ENCODE measurements at places on chromosomes 5 and 9.

GRCh38 chr9:70222354-70222753, 36.4 kb upstream of the SMC5 start:
- H3K27ac ChIP-seq: no peak overlapping the region
- H3K36me3 ChIP-seq: no peaks in the 10 kb centered on the region
- no peak for DNase-seq
- no peak overlapping the region for H3K4me3 ChIP-seq
- no peaks in the 10 kb centered on the region for H3K4me1 ChIP-seq
- no peaks in the 10 kb centered on the region for H3K27me3 ChIP-seq

- H3K27me3 ChIP-seq: peaks cover 11% of the 10 kb centered on the region
- no peaks in the 10 kb centered on the region for H3K36me3 ChIP-seq
- DNase-seq: peak; percentile 69
- H3K4me3 ChIP-seq: peak overlapping the region; percentile 89
- peak overlapping the region; percentile 95 for H3K27ac ChIP-seq
- peaks cover 10% of the 10 kb centered on the region for H3K4me1 ChIP-seq
These were observed 937 bp upstream of the SLC26A2 start for GRCh38 chr5:149959406-149960236.

DNA sequence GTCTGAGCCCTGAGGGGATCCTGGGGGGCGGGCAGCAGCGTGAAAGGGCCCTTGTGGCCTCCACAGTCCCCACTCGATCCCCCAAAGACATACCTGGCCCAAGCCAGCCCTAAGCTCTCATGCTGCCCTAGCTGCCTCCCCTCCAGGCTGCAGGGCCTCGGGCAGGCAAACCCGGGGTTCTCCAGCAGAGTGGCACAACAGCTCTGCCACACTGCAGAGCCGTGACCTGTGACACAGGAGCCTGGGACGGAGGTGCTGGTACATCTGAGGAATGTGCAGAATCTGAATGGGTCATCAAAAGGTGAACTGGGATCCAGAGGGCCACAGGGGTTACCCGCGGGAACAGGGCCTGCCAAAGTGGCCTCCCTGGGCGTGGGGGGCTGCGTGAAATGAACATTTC, 163.2 kb downstream of the DAB2IP start:
- no peak overlapping the region for H3K4me3 ChIP-seq
- no peaks in the 10 kb centered on the region for H3K27me3 ChIP-seq
- no peaks in the 10 kb centered on the region for H3K36me3 ChIP-seq
- DNase-seq: peak; percentile 37

GRCh38 chr5:124645396-124645795, 101.0 kb downstream of the ZNF608 start:
- no peak for DNase-seq
- no peak overlapping the region for H3K27ac ChIP-seq
- H3K36me3 ChIP-seq: 0 out of 2 replicates have a peak, but pooled peaks cover 3% of the 10 kb centered on the region
- no peaks in the 10 kb centered on the region for H3K27me3 ChIP-seq
- peaks cover 52% of the 10 kb centered on the region for H3K4me1 ChIP-seq
- H3K4me3 ChIP-seq: no peak overlapping the region

GRCh38 chr5:388266-389196, 54.4 kb upstream of the EXOC3 start:
- H3K27ac ChIP-seq: no peak overlapping the region
- no peaks in the 10 kb centered on the region for H3K36me3 ChIP-seq
- H3K4me1 ChIP-seq: no peaks in the 10 kb centered on the region
- no peak overlapping the region for H3K4me3 ChIP-seq
- DNase-seq: no peak
- no peaks in the 10 kb centered on the region for H3K27me3 ChIP-seq

- H3K27me3 ChIP-seq: no peaks in the 10 kb centered on the region
- H3K27ac ChIP-seq: peak overlapping the region; percentile 75
- no peaks in the 10 kb centered on the region for H3K36me3 ChIP-seq
- DNase-seq: no peak
These were observed 4.5 kb downstream of the LRRTM2 start for GRCh38 chr5:138870611-138871010.

DNA sequence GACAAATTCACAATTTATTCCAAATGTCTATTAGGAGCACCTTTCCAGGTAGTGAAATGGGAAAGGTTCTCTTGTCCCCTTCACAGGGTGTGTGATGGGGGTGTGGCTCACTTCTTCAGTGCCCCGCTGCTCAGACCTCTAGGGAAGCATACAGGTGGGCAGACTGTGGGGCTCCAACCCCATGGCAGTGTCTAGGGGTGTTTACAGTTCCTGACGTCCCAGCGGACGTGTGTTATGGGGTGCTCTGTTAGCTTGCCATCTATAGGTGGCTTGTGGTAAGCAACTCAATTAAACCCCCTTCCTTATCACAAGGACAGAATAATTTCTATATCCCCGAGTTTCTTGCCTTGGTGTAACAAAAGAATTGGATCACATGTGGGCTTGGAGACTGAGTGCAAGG, 67.4 kb upstream of the SPINK5 start:
- no peak overlapping the region for H3K27ac ChIP-seq
- no peaks in the 10 kb centered on the region for H3K27me3 ChIP-seq
- peak; percentile 26 for DNase-seq
- H3K4me1 ChIP-seq: peaks cover 10% of the 10 kb centered on the region
- no peak overlapping the region for H3K4me3 ChIP-seq

GRCh38 chr9:32398207-32398606, 13.8 kb downstream of the ACO1 start:
- H3K27ac ChIP-seq: no peak overlapping the region
- no peaks in the 10 kb centered on the region for H3K27me3 ChIP-seq
- H3K4me1 ChIP-seq: peaks cover 26% of the 10 kb centered on the region
- no peak for DNase-seq
- H3K4me3 ChIP-seq: no peak overlapping the region

DNA sequence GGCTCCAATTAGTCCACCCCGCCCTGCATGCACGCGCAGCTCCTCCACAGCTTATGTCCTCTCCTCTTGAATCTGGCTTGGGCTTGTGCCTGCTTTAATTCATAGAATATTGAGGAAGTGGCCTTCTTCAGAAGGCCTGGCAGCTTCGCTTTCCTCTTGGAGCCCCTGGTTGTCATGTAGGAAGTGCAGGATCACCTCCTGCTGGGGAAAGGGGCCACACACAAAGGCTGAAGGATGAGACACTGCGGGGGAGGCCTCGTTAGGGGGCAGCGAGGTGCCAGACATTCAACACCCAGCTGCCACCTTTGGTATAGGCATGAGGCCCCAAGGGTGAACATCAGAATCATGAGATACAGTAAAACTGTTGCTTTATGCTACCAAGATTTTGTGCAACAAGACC, 2.7 kb upstream of the CNOT6 start:
- H3K27ac ChIP-seq: no peak overlapping the region
- no peaks in the 10 kb centered on the region for H3K27me3 ChIP-seq
- DNase-seq: peak; percentile 53
- 0 out of 2 replicates have a peak overlapping the region, but pooled peaks have one; percentile 30 for H3K4me3 ChIP-seq
- H3K4me1 ChIP-seq: peaks cover 24% of the 10 kb centered on the region

- H3K4me3 ChIP-seq: no peak overlapping the region
- H3K27me3 ChIP-seq: peaks cover 16% of the 10 kb centered on the region
- peaks cover 5% of the 10 kb centered on the region for H3K4me1 ChIP-seq
These were observed 4.4 kb upstream of the SMIM3 start for GRCh38 chr5:150774145-150774544.

DNA sequence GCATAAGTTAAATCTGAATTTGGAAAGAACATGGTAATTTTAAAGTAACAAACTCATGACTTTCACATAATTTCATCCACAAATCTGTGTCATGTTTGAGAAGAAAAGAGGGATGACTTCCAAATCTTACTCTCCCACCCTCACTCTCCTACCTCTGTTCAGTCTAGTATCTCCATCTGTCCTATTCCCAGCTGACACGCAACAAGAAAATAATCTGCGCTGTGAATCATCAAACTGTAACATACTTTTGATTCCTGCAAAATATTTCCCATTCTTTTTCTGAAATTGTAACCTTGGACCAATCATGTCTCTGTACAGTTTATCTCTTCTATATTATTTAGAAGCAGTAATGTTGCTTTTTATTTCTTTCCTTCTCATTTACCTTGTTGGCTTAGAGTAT, 91.4 kb downstream of the SLC12A2 start:
- no peaks in the 10 kb centered on the region for H3K4me1 ChIP-seq
- H3K27me3 ChIP-seq: no peaks in the 10 kb centered on the region
- H3K36me3 ChIP-seq: no peaks in the 10 kb centered on the region
- no peak overlapping the region for H3K4me3 ChIP-seq
- no peak overlapping the region for H3K27ac ChIP-seq
- DNase-seq: no peak

DNA sequence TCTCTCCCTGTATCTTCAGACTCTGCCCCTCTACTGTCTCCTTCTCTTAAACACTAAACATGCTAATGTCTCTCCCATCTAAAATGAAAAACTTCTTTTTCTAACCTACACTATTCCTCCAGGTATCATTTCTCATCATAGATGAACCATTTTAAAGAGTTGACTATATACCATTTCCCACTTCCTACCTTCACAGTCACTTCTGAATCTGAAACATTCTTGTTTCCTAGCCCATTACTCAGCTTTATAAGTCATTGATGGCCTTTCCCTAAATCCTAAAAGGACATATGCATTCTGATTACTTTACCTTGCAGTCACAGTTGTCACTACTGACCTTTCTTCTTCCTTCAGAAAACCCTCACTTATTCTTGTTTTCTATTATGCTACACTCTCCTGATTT, 118.2 kb downstream of the SSBP2 start:
- no peak for DNase-seq
- no peaks in the 10 kb centered on the region for H3K27me3 ChIP-seq
- H3K36me3 ChIP-seq: no peaks in the 10 kb centered on the region
- no peak overlapping the region for H3K4me3 ChIP-seq
- peaks cover 4% of the 10 kb centered on the region for H3K4me1 ChIP-seq
